ENCODE measurements at places on chromosomes 6 and 20. TPM values are rescaled to one million over a fixed set of nuclear protein-coding genes. Genes with fewer than 3 reads are reported as not detected.

GRCh38 chr20:20215976-20216727 is 151.8 kb upstream of the INSM1 start:
- DNase-seq = no peak

GRCh38 chr6:149231778-149232177 is 85.7 kb upstream of the TAB2 start:
- DNase-seq = no peak

GRCh38 chr6:43992783-43993644 is 134.2 kb downstream of the MRPL14 start:
- no peak for DNase-seq

DNA sequence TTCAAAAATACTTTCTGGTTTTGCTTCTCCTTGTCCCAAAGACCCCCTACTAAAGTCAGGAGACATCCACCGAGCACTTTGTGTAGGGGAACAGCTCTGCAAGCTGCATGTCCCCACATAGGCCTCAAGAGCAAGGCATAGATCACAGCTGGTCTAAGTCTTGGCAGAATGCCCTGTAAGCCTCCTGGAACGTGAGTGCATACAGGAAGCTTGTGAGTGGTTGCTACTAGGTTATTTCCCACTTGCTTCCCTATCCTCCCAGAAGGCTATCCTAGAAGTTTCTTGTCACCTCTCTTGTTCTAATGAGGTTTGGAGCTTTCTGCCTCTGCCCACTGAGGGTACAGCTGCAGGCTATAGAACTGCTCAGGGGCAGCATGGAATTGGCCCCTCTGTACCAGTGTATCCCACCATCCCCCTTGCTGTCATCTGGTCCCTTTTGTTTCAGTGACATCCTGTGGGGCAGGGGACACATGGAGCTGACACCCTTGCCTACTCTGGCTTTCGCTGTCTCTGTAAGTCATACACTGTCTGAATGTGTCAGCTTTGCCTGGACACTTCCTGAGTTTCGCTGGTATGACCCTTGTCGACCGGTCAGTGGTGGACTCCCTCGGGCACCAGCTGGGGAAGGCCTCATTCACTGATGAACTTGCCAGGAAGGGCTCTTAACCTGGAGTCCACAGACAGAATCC is 35.6 kb upstream of the KCNK16 start:
- DNase-seq = peak; percentile 76

- no peak for DNase-seq
Measured at GRCh38 chr6:35729722-35730121, 7.1 kb upstream of the ARMC12 start.

- no peak for DNase-seq
Measured at GRCh38 chr6:3119040-3119723, 671 bp downstream of the BPHL start.

DNA sequence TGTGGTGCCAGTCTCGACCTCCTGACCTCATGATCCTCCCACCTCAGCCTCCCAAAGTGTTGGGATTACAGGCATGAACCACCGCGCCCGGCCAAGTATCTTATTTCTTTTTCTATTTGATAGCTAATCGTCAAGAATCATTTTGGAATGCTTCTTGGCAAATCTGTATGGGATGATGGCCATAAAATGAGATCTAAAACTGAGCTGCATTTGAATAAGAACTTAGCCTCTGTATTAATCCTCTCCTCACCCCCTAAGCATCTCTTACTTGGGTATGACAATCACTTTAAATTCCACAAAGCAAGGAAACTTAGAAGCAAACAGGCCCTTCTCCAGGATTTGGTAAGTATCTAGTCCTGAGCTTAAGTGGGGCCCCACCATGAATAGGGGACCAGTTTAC is 108.9 kb upstream of the BTBD3 start:
- DNase-seq = no peak

GRCh38 chr6:165834613-165835259 is 171.7 kb upstream of the PDE10A start:
- DNase-seq = peak; percentile 72

GRCh38 chr6:44059359-44060346 is 67.6 kb downstream of the MRPL14 start:
- DNase-seq = peak; percentile 91

DNA sequence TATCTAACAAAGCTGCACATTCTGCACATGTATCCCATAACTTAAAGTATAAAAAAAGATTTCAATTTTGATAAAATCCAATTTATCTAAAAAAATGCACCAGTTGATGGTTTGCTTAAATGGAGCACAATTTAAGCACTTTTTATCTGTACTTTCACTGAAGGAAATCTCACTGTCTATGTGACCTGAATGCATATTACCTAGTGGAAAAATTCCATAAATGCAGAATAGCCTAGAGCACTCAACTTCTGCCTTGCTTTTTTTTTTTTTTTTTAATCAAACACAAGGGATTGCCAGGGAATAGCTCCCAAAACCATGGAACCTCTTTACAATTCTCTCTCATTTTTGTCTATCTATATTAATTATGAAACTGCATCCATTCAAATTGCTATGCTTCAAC is 80.4 kb downstream of the RFPL4B start:
- no peak for DNase-seq

GRCh38 chr20:17664025-17664633 is 17.9 kb downstream of the RRBP1 start:
- DNase-seq = no peak

DNA sequence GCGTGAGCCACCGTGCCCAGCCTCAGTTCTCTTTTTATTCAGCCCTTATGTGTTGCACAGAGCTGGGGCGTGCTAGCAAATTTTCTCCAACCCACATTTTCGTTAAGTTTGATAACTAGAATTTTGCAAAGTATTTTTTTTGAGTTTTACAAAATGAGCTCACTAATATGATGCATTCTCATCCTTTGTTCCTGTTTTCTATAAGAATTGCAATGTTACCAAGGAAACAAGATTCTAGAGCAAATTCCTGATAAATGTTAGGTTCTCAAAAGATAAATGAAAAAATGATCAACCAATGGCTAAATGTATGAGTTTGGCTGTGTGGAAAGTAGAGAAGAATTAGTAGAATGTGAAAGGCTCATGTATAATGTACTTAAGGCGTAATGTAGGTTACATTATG is 529.8 kb downstream of the MAFB start:
- DNase-seq = no peak

GRCh38 chr6:22367346-22367745 is 70.5 kb upstream of the PRL start:
- DNase-seq = no peak

- DNase-seq = no peak
Measured at GRCh38 chr20:44660581-44660980, 9.1 kb upstream of the ADA start.

- DNase-seq = no peak
Measured at GRCh38 chr6:27865850-27866356, 46.3 kb downstream of the OR2B2 start.

DNA sequence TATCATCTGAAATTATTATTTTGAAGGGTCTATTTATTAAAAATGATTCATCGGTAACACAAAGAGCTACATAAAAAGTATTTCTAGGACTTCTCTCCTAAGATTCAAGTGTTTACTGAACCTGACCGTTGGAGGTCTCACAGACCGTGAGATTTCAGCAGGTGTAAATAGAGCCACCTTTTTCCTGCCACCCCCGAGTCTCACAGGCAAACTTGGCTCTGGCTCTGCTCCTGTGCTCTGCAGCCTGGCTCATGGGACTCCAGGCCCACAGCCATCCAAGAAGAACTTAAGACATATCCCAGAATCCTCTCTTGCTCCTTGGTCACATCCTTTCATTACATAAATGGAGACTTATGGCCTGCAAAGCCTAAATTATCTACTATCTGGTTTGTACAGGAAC is 67.8 kb upstream of the AGPAT4 start:
- no peak for DNase-seq

DNA sequence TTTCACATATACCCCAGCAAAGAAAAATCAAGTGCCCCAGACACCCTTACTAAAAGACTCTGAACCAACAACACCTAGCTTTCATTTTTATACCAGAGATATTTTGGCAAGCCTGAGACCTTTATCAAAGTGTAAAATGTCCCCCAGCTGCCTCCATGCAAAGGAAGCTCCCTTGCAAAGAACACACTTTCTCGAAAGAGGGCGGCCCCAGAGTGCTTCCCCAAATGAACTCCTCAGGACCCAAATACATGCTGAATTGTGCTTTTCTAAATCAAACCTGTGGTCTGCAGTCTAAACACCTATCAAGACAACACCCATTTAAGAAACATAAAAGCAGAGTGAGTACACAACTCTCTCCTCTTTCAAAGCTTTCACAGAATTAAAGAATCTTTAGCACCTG is 490 bp downstream of the IPCEF1 start:
- no peak for DNase-seq

DNA sequence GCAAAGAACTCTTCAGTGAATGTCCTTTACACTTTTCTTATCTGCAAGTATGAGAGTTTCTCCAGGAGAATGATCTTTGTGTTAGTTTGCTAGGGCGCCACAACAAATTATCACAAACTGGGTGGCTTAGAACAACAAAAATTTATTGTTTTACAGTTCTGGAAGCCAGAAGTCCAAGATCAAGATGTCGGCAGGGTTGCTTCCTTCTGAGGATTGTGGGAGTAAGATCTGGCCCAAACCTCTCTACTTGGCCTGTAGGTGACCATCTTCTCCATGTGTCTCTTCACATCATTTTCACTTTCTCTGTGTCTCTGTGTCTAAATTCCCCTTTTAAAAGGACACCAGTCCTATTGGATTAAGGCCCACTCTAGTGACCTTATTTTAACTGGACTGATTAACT is 103.0 kb downstream of the ADTRP start:
- peak; percentile 63 for DNase-seq

GRCh38 chr6:46104209-46104608 is 25.6 kb upstream of the ENPP4 start:
- no peak for DNase-seq

- DNase-seq = no peak
Measured at GRCh38 chr6:137711972-137712371, 155.1 kb upstream of the TNFAIP3 start.

DNA sequence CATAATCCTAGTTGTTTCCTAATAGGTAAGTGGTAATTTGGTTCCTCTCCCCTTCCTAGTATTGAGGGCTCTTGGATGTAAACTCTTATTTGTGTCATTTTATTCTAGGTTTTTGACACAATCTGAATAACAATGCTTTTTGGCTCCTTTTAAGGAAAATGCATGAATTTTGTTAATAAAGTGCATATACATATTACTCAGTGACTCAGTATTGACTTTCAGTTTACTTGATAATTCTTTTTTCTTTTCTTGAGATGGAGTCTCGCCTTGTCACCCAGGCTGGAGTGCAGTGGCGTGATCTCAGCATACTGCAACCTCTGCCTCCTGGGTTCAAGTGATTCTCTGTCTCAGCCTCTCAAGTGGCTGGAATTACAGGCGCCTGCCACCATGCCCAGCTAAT is 19.1 kb downstream of the ITCH start:
- no peak for DNase-seq

- no peak for DNase-seq
Measured at GRCh38 chr6:74320715-74321114, 624.7 kb downstream of the CD109 start.

DNA sequence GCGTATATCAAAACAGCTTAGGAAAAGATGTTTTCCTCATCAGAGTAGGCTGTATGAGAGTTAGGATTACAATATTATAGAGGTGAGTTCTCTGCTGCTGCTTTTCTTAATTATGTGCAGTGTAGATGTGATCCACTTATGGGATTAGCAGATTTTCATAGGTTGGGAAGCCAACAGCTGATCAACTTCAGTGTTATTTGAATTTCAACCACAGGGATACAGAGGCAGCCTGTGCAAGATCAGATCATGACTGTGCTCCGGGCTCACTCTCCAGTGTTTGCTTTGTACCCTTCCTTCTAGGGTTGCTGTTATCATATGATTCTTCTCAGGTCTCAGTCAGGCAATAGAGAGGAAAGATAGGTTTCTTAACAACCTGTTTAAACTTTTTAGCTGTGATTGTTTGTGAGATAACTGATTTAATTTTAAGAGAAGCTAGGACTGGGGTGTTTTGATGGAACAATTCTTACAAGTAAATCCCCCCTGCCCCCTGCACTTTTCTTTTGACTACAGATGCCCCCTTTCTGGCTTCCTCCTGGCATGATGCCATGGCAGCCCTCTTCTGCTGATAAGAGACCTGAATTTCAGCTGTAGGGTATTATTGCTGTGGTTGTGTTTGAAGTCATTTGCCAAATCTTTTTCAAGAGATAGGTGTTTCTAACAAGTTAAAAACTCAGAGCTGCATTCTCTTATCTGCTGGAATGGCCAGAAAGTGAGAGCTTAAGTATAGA is 8.5 kb downstream of the RNF8 start:
- no peak for DNase-seq

DNA sequence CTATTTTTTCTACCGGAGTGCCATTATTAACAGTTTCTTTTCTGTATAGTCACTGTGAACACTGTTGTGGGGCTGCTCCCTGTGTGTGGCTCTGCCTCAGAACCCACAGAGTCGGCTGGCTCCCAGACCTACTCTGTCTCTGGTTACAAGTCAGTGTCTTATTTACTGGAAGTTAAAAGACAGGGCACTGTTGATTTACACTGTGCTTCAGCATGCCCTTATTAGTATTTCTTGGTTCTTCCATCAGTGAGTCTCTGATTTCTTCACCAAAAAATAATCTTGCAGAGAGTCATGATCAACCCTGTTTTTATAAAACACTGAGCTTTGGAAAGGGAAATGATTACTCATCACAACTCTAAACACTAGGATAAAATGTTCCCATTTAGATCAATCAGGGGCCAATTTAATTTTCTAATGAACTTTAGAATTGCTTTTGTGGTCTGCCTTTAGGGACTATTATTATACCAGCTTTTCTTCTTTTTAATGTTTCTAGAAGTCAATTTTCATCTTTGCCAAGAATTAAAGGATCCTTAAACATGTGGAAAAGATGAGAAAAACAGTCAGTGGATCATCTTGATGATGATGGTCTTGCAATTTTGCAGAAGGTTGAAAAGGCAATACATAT is 92.6 kb downstream of the UTRN start:
- DNase-seq = peak; percentile 3

- no peak for DNase-seq
Measured at GRCh38 chr6:167684276-167685104, 142.2 kb upstream of the AFDN start.

GRCh38 chr20:35146299-35146919 is 727 bp downstream of the EDEM2 start:
- DNase-seq = no peak

DNA sequence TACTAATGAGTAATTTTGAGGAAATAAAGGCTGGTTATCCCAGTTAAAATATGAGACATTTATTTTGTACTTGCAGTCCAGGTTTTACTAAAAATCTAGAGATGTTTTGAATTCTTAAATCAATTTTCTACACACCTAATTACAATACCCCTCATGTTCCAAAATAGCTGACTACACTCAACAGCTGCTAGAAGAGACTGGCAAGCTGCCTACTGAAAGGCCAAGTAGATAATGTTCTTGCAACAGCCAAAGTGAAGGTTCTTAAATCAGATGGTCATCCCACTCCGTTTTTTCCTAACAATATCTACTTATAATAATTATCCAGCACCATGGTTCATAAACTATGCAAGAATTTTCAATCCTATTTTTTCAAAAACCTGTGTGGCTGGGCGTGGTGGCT is 69.0 kb downstream of the DTNBP1 start:
- DNase-seq = no peak

Gene TPX2
- 111 TPM for total RNA-seq

Gene MTFR2
- 4.5 TPM for total RNA-seq

Gene GJA1
- total RNA-seq = 79.5 TPM

Gene SNX5
- total RNA-seq = 85.0 TPM

Gene SPTLC3
- 5.5 TPM for total RNA-seq

Gene TXLNB
- 0.18 TPM for total RNA-seq

Gene BMP6
- total RNA-seq = 2.8 TPM

Gene SRSF6
- total RNA-seq = 41.9 TPM

Gene MTHFD1L
- 20.1 TPM for total RNA-seq

Gene AGPAT4
- total RNA-seq = 3.9 TPM

Gene LHFPL5
- total RNA-seq = not detected

Gene ALDH8A1
- not detected for total RNA-seq

Gene LY6G5C
- 0.97 TPM for total RNA-seq

Gene C6orf15
- total RNA-seq = not detected

All from H4 (cell line).